GM23338 (cell line): ENCODE measurements at places on chromosomes 2 and 18.
A peak's percentile ranks its signal among the peaks of the same experiment; 100 is the strongest.

DNA sequence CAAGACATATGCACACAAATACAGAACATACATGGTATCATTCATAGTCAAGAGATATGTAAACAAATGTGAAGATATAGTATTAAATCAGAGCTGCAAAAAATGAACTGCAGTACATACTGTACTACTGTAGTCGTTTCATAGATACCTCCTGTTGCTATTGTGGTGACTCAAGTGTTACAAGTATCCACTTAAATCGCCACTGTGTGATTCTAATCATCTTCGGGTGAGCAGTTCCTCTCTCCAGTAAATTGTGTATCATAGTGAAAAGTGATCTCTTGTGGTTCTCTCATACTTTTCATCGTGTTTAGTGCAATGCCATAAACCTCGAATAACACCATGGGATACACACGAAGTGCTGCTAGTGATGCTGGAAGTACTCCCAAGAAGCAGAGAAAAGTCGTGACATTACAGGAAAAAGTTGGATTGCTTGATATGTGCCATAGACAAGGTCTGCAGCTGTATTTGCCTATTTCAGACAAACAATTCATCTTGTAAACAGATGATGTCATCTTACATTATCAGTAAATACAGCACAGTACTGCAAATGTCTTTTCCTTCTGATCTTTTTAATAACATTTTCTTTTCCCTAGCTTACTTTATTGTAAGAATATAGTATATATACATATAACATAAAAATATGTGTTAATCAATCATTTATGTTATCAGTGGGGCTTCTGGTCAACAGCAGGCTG lies 222.2 kb downstream of the BCL11A start:
- no peak for DNase-seq

- peak; percentile 34 for DNase-seq
These were observed 328.8 kb downstream of the ARL6IP6 start for GRCh38 chr2:153047220-153047619.

DNA sequence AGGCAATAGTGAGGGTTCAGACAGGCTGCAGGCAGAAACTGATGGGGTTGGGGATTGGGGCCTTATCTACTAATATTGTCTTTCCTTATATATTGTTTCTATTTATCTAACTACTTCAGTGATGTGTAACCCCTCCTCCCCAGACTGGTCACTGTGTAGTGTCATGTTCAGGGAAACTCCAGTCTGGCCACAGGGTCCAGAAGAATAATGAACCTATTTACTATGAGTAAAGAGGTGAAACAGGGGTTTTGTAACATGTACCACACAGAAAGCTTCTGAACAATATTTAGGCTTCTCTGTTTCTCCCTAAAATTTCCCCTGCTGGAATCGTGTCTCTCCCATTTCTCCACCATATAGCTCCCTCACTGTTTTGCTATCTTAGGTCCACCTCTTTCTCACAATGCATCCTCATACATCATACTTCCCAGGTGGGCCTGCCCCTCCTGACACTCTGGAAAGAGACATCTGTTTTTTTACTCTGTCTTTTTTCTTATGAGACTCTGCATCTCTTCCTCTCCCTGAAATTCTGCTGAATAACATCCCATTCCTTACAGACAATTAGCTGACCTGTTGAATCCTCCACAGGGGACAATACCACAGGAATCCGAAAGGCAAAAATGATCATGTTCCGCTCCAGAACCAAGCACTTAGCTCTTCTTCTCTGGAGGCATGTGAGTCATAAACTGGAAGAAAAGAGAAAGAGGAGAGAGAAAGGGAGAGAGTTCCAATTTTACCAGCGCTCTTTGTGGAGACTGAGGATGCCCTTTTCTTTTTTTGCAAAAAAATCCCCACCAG lies 154.8 kb downstream of the ZEB2 start:
- DNase-seq: no peak

GRCh38 chr18:31776093-31776492 lies 15.4 kb upstream of the SLC25A52 start:
- DNase-seq: no peak

- no peak for DNase-seq
These were observed 54.5 kb downstream of the MAP4K4 start for GRCh38 chr2:101751875-101752619.

- DNase-seq: peak; percentile 58
These were observed 210.9 kb upstream of the DDX18 start for GRCh38 chr2:117603567-117603966.

DNA sequence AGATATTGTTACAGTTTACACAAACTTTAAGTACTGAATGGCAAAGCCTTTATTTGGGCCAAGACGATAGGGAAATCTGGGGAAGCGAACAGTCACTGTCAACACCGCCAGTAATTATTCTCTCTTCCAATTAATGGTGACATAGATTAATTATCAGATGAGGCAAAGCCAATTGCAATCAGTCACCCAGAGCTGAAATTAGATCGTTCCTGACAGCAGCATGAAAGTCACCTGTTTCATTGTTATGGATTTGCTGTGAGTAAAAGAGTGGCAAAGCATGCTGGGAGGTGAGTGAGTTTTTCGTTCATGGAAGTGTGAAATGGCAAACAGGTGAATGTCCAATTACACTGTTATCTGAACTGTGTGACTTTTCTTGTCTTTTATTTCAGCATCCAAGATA lies 164.8 kb upstream of the KLHL14 start:
- DNase-seq: peak; percentile 9

DNA sequence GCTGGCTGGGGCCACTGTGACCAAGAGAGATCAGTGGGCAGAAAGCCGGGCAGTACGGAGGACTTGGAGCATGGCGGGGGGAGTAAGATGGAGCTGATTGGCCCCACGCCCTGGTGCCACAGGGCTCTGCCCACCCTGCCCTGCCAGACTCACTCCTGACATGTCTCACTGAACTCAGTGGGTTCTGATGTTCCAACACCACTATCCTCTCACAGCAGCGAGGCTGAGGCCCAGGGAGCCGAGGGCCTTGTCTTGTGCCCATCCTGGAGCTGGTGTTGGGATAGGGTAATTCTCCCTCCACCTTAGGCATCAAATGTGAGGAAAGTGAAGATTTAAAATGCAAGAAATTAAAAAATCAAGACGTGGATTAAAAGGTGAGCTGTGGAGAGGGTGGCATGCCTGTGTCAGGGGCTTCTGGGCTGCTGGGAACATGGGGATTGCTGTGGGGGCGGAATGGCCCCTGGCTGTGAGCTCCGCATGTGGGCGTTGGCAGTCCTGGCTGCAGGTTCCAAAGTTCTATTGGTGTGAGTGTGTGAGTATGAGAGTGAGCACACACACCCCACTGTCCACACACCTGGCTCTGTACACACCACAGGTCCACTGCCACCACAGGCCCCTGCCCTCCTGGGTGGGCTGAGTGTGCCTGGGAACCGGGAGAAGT lies 283.5 kb upstream of the HS6ST1 start:
- DNase-seq: no peak

GRCh38 chr2:67408346-67408745 lies 11.2 kb downstream of the ETAA1 start:
- no peak for DNase-seq

- DNase-seq: no peak
These were observed 807.0 kb downstream of the SLC4A3 start for GRCh38 chr2:220434385-220434784.

DNA sequence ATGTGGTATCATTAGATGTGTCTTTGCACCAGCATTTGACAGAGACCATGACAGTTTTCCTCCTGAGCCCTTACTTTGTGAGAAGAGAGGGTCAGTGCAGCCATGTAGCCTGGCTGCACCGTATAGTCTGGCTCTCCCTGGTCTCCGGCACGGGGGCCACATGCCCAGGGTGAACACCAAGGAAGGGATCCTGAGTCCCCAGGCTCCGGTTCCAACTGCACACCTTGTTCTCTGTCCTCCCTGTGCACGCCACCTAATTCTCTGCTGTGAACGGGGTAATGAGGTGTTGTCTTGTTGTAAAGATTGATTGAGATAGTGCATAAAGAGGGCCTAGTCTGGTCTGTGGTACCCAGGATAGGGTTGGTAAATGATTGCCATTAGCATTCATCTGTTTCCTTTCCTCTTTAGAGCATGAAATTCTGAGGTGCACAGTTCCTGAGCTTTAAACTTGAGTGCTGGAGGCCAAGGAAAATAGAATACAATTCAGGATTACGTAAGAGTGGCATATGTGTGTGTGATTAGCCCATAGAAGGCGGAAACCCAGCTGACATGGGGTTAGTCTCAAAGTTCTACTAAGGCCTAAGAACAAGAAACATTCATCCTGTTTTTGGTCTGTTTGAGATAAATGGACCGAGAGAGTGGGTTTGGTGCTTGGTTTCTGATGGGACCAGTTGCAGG lies 55.5 kb downstream of the NCK2 start:
- DNase-seq: no peak

- DNase-seq: no peak
These were observed 4.1 kb downstream of the PDCD1 start for GRCh38 chr2:241854342-241855244.

DNA sequence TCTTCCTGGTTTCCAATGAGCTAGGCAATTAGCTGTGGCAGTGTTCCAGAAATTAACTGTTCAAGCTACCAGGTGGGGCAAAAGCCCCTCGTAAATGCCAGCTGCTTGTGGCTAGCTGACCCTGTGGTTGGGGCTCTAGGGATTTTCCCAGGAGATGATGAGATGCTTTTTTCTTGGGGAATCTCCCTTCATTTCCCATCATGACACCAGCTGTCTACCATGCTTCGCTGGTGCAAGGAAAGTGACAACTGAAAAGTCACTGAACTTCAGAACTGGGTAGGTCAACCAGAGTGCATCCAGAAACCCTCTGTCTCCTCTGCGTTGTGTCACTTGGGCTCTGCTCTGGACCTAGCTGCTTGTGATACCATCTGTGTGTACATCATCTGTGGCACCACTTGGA lies 386.5 kb upstream of the DCC start:
- no peak for DNase-seq

- no peak for DNase-seq
These were observed 52.7 kb downstream of the TET3 start for GRCh38 chr2:74037379-74037860.

GRCh38 chr2:134280231-134280630 lies 26.4 kb downstream of the MGAT5 start:
- no peak for DNase-seq

GRCh38 chr2:76332871-76333270 lies 622.2 kb upstream of the GCFC2 start:
- no peak for DNase-seq

GRCh38 chr2:113795405-113795920 lies 39.0 kb upstream of the SLC35F5 start:
- no peak for DNase-seq

GRCh38 chr18:47050468-47050867 lies 15.0 kb upstream of the ELOA2 start:
- DNase-seq: peak; percentile 66

DNA sequence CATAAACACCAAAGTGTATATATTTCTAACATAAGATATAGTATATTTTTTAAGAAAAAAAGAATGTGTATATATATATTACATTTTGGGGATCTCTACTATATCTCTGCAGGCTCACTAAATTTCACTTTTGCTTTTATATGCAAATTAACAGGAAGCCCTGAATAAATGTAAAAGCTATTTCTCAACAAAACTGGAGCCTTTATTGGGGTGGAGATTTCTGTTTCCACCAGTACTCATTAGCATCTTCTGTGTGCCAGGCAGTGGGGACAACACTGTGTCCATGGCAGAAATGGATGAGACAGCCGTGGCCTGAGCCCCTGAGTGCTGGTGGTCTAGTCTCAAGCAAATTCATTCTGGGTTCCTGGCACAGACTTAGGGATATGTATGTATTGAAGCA lies 41.3 kb downstream of the C18orf63 start:
- no peak for DNase-seq

DNA sequence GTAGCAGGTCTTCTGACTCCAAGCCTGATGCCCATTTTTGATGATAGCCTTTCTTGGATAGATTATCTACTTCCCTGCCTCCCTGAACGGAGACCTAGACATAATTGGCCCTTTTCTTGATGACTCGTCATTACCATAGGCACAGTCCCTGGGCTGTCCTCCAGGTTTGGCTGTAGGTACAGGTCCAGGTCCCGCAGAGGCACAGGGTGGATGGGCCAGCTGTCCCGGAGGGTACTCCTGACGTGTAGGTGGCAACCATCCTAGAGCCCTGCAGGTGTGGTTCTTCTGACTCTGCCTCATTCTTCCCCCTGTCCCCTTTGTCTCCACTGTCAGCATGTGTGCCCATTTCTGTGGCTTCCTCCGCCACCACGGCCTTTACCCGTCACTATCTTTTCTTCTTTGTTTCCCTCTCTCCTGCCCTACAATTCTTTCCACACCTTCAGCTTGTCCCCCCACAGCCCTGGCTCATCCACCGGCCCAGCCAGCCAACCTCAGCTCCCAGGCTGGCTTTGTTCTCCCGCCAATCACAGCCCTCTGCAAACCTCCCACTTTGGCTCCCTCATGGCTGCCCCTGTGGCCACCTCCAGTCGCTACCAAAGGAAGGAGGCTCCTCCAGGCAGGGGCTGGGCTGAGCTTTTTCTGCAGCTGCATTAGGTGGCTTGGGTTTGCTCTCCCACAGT lies 102.8 kb downstream of the SMAD7 start:
- DNase-seq: no peak

DNA sequence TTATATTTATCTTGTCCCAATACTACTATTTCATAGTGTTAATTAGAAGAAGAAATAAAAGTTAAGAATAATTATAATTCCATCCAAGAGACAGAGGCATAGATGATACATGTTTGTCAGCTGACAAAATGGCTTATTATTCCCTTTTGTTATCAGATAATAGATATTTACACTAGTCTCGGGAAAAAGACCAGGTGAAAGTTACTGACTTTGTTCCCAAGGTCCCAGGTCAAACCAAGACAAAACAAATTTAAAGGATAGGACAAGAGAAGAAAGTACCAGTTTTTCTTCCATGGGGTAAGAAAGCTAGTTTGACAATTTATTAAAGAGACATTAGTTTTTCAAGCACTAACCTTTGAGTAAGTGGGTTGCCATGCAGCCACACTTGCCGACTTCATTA lies 73.2 kb downstream of the TTN start:
- DNase-seq: no peak

- DNase-seq: peak; percentile 83
These were observed 176.4 kb downstream of the AGAP1 start for GRCh38 chr2:235669983-235670962.

GRCh38 chr2:196262606-196263005 lies 91.2 kb upstream of the STK17B start:
- DNase-seq: no peak

GRCh38 chr2:8676921-8677645 lies 4.8 kb upstream of the ID2 start:
- DNase-seq: peak; percentile 53

DNA sequence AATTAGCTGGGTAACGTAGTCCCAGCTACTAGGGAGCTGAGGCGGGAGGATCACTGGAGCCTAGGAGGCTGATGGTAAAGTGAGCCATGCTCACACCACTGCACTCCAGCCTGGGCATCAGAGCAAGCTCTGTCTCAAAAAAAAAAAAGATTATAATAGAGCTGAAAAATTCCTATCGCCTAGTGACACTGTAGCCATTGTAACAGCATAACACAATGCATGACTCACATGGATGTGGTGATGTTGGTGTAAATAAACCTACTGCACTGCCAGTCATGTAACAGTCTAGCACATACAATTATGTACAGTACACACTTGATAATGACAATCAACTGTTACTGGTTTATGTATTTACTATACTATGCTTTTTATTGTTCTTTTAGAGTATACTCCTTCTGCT lies 39.6 kb downstream of the MGAT4A start:
- no peak for DNase-seq
